HepG2 (cell line): ENCODE measurements at places on chromosomes 6 and 20. TPM values are rescaled to one million over a fixed set of nuclear protein-coding genes. Genes with fewer than 3 reads are reported as not detected.

Gene EYA4
- total RNA-seq, result not detected in 2 replicates

Gene SLC35D3
- not detected in 2 replicates for total RNA-seq

Gene TRIM40
- 0.13 TPM in 1 of 2 replicates, not detected in the other for total RNA-seq

Gene CFB
- total RNA-seq, result 71.1 and 171 TPM in 2 replicates

Gene SASH1
- total RNA-seq, result 8.2 and 8.9 TPM in 2 replicates

Gene NINL
- total RNA-seq, result 23.3 and 34.3 TPM in 2 replicates

Gene PACSIN1
- total RNA-seq, result not detected in 2 replicates

Gene CAGE1
- total RNA-seq, result 0.15 TPM in 1 of 2 replicates, not detected in the other
